ENCODE measurements at places on chromosomes 16 and 17.
A peak's percentile ranks its signal among the peaks of the same experiment; 100 is the strongest.

DNA sequence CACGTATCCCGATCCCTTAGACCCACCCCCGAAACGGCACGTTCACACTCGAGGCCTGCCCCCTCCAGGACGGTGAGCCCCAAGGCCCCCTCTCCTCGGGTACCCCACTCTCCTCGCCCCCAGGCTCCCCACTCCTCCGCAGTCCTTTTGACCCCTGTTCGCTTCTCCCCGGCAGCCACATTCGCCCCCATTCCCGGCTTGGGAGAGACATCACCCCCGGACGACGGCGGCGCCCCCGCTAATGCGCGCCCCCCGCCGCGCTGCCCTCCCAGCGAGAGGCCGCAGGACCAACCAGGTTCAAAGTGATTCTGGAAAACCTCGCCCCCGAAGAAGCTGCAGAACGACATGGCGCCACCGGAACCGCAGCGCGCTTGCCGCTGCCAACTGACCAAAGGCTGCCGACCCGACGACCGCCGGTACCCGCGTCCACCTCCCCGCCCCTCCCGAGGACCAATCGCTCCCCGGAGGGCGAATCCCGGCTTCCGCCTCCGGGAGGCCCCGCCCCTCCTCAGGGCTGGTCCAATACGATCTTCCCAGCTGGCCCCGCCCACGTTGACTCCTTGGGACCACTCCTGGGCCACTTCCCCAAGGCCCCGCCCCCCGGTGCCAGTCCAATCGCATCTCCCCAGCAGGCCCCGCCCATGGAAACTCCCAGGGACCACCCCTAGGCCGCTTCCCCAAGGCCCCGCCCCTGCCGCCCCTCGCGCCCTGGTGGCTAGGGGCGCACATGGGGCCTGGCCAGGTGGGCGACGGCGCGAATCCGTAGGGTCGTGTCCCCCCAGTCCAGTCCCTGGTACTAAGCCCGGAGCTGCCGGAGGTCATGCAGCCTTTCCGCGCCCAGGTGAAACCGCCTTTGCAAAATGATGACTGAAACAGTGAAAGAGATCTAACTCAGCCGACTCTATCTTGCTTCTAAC, at the start of gene MSRB1:
Gene MSRB1, minus strand, starts transcription at position 390 of the 917 bp plus-strand sequence. Its CDS starts 43 bp downstream, at position 347.
- DNase-seq = peak; percentile 100

- no peak for DNase-seq
Observed at GRCh38 chr16:53714205-53715022, 10.5 kb downstream of the FTO start.

- DNase-seq = peak; percentile 64
Observed at GRCh38 chr16:66588981-66589713, 9.9 kb downstream of the CMTM2 start.

DNA sequence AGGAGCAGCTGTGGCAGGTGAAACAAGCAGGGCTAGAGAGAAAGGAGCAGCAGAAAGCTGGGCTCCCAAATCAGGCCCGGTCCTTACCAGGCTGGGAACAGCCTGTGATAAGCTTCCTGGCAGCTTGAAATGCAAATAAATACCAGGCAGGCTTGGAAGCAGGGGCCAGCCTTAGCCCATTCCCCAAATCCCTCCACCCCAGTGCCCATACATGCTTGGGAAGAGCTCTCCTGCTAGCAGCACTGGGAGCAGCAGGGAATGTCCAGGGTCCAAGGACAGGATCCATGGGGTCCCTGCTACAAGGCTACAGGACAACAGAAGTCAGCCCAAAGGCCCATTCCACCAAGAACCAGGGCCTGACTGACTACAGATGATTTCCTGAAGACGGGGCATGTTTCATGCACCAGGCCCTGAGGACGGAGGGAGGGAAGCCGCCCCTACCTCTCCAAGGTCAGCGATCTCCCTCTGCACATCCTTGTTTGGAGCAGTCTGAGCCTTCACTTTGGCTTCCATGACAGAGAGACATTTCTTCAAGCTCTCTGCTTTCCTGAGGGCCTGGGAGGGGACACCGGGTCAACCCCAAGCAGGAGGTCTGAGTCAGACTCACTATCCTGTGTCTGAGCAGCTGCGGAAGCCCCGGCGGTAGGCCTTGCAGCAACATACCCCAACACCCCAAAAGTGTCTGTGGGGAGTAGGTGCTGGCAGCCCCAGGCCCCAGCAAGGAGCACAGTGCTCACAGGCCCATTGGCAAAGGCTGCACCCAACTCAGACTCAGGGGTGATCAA, 2.6 kb upstream of the EXOSC6 start:
- DNase-seq = no peak

DNA sequence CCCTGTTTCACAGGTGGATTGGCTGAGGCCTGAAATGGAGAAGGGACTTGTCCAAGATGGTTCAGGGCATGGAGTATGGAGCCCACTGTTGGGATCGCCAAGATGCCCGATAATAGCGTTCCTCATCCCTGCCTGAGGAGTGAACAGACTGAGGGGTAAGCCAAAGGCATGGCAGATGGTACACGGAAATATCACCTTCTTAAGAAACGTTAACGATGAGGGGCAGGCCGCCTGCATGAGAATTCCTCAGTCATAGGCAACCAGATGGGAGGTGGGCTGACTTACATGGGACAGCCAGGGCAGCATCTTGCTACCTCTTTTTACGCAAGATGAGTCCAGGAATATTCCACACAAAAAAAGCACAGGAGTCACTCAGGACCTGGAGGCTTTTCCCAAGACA, 188.1 kb downstream of the CCDC182 start:
- no peak for DNase-seq

- DNase-seq = no peak
Observed at GRCh38 chr16:49635591-49636581, 220.0 kb downstream of the ZNF423 start.

- DNase-seq = no peak
Observed at GRCh38 chr16:57801098-57801808, 1.0 kb downstream of the KIFC3 start.

DNA sequence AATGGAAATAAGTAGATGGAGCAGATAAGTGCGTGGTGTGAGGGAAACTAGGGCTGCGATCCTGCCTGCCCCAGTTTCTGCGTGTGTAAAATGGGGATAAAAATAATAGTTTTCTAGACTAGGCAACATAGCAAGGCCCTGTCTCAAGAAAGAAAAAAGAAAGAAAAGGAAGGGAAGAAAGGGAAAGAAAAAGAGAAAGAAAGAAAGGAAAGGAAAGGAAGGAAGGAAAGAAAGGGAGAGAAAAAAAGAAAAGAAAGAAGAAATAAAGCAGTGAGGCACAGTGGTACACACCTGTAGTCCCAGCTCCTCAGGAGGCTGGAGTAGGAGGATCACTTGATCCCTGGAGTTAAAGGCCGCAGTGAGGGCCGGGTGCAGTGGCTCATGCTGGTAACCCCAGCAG, 2.2 kb upstream of the PKMYT1 start:
- DNase-seq = no peak

- no peak for DNase-seq
Observed at GRCh38 chr16:86287664-86288201, 222.6 kb upstream of the FOXF1 start.

DNA sequence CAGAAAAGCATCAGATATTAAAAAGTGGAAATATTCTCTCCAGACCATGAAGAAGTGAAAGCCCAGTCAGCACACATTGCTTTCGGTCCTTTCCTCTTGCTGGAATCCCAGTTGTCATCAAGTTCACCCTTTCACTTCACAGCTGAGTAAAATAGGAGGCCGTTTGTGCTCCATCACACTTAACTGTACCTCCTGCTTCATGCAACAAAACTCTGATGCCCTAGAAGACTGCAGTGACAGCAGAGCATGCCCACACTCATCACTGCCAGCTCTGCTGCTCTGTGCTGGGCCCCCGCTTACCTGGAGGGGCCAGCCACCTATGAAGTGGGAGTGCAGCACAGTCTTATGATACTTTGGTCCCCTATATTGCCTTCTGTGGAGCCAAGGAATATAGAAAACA, 62.5 kb downstream of the N4BP1 start:
- DNase-seq = no peak

DNA sequence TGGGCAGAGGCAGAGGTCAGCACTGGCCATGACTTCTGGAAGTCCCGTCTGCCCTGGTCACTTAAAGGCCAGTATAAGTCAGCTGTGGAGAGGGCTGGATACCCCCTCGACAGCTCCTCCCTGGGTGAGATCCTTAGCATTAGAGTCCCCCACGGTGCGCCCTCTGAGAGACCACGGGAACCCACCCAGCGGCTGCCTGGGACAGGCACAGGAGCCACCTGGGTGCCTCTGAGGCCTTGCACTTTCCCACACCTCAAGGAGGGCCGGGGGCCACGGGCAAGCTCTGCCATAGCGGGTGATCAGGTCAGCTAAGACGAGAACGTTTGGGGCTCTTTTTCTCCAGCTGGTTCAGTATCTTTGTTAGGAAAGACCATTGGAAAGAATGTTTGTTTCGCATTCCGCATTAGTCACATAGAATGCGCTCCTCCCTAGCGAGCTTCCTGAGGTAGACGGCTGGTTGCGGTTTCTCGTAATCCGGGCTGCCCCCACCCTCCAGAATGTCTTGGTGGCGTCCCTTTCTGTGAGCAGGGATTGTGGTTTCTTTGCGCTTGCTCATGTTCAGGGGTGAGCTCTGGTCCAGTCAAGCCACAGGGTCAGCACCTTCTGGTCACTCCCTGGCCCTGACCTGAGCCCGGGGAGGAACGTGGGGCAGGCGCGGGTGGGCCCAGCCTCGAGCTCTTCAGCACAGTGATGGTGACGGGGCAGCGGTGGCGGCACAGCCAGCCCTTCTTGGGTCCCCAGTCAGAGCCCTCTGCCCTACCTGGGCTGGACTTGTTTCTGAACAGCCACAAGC, 25.2 kb downstream of the NME3 start:
- no peak for DNase-seq

GRCh38 chr17:45042346-45043120, 8.9 kb downstream of the DCAKD start:
- no peak for DNase-seq

- no peak for DNase-seq
Observed at GRCh38 chr16:64060631-64061030, 1061.2 kb downstream of the CDH11 start.

- no peak for DNase-seq
Observed at GRCh38 chr16:72930396-72930795, 117.5 kb downstream of the ZFHX3 start.

GRCh38 chr16:56041556-56042140, 149.6 kb upstream of the GNAO1 start:
- DNase-seq = peak; percentile 5

DNA sequence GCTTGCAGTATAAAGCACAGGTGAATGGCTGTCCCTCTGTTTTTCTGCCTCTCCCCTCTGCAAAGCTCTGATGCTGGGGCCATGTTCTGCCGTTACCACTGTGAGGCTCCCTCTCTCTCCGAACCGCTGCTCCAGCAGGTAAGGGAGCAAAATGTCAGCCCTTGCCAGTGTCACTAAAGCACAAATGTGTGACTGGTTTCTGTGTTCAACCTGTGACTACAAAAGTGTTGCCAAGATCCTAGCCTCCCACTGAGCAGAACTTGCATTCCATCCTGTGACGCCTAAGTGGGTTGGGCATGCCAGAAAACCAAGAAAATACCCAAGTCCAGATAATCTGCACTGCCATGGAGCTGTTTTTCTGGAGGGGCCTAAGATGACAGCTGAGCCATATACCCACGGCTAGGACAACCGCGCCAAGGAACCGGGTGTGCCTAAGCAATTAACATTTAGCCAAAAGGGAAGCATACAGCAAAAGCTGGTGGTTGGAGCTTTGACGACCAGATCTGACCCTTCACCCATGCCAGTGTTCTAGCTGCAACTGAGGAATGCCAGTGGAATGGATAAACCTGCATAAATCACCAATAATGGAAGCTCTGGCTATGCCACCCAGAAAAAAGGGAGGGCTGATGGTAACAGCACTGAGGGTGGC, 35.0 kb downstream of the PSME3IP1 start:
- DNase-seq = no peak

GRCh38 chr17:4939546-4939795, 375 bp downstream of the SLC25A11 start:
- no peak for DNase-seq

- DNase-seq = no peak
Observed at GRCh38 chr17:42779304-42779935, 990 bp upstream of the WNK4 start.

DNA sequence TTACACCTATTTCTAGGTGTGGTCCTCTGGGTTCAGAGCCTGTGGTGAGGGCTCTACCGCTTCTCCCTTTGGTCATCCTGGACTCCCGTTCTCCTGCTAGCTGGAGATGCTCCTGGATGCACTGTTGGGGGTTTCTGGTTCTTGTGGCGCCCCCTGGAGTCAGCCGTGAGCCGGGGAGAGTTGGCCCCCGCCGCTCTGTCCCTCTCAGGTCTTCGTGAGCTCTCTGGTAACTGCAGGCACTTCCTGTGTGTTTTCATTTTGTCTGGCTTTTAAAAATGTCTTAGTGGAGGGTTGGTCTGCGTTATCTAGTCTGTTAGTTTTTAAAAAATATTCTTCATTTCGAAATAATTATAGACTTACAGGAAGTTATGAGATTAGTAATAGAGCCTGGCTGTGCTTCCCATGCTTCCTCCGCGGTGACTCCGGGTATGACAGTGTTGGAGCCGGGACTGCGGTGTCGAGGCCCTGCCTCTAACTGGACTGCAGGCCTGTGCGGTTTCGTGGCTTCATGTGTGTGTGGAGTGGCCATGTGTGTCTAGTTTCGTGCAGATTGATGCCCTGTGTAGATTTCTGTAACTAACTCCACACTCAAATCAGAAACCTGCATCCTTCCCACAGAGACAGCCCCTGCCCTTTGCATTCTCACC, 78.0 kb upstream of the ZNF750 start:
- peak; percentile 33 for DNase-seq

DNA sequence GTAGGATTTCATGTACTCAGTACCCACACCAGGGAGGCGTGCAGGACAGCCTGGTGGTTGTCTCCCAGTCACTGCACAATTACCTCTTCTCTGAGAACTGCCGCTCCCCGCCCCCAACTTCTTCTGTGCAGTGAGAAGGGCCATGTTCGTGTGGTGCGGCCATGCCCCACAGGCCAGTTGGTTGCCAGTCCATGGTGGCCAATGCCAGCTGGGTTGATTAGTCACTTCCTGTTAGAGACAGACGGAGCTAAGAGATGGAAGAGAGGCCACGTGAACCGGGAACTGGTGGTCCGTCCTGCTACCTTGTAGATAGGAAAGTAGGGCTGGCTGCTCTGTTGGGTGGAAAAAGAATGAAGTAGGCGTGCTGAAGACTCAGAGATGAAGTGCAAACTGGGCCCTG, 206.5 kb downstream of the ABCC12 start:
- DNase-seq = no peak

- no peak for DNase-seq
Observed at GRCh38 chr16:67071476-67072048, 38.2 kb upstream of the PHAF1 start.

DNA sequence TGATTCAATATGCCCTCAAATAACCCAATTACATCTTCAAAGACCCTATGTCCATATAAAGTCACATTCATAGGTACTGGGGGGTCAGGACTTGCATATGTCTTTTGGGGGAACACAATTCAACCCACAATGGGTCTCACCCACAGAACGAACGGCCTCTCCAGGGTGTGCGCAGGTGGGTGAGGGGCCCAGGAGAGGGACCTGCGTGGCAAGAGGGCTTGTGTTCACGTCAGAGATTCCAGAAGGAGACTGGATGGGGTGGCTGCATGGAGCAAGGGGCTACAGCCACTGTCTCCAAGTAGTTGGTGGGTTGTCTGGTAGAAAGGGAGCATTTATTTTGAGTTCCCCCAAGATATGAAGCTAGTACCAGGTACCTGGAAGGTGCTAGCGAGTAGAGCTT, 212.2 kb downstream of the SEC14L1 start:
- DNase-seq = no peak
